ENCODE measurements at places on chromosomes 2 and 18.

DNA sequence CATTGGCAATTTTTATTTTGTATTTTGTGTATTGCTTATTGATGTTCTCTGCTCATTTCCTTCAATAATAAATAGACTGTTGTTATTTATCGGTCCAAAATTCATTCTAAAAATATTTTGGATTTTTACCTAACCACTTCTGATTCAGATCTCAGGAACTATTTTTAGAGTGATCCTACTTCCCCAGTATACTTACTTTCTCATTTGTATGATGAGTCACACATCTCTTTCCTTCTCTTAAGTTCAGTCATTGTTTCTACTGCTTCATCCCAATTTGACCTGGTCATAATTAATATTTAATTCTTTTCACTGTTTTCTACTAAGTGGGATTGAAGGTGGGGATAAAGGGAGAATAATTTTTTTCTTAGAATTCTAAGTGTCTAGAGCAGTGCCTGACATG, 75.1 kb downstream of the AGPS start:
- no peak for DNase-seq

GRCh38 chr2:13252615-13253014, 535.9 kb downstream of the TRIB2 start:
- no peak for DNase-seq

DNA sequence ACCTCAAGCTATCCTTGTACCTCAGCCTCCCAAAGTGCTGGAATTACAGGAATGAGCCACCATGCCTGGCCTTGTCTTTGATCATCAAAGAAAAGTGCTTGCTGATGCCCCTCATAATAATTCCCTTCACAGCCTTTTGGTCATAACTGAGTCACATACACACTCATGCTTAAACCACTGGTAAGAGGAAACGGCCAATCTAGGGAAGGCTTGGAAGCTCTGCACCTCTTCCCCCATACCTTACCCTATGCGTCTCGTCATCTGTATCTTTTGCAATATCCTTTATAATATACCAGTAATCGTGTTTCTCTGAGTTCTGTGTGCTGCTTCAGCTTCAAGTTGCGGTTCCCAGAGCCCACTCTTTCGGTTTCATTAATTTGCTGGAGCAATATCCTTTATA, 4.8 kb upstream of the RNF138 start:
- no peak for DNase-seq

- no peak for DNase-seq
These were observed 176.3 kb downstream of the AGPS start for GRCh38 chr2:177568893-177569292.

DNA sequence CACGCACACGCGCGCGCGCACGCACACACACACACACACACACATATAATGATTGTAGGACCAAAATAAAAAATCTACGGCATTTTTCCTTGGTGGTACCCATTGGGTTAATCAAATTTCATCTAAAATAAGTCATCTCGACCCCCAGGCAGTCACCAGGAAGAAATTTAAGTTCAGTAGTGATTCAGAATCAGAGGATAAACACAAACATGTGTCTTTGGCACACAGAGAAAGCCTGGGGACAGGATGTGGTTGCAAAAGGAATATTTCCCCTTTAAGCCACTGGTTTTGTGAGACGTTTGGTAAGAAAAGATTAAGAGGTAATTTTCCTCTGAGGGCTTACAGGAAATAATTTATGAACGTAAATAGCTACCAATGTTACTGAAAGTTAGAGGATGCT, 171.6 kb upstream of the PIEZO2 start:
- no peak for DNase-seq

DNA sequence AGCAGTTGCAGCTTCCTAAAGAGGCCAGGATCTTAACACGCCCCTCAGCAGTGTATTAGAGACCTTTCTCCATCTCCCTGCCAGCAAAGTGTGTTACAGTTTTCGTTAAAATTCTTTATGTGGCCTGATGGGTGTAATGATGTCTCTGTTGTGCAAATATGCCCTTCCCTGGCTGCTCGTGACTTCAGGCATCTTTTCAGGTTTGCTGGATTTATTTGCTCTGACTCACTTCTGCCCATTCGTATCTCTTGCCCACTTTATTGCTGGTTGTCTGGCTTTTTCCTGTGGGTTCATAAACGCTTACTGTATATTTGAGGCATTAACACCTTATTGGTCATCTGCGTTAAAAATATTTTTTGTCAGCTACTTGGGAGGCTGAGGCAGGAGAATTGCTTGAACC, 134.5 kb downstream of the ASB1 start:
- DNase-seq, result no peak

DNA sequence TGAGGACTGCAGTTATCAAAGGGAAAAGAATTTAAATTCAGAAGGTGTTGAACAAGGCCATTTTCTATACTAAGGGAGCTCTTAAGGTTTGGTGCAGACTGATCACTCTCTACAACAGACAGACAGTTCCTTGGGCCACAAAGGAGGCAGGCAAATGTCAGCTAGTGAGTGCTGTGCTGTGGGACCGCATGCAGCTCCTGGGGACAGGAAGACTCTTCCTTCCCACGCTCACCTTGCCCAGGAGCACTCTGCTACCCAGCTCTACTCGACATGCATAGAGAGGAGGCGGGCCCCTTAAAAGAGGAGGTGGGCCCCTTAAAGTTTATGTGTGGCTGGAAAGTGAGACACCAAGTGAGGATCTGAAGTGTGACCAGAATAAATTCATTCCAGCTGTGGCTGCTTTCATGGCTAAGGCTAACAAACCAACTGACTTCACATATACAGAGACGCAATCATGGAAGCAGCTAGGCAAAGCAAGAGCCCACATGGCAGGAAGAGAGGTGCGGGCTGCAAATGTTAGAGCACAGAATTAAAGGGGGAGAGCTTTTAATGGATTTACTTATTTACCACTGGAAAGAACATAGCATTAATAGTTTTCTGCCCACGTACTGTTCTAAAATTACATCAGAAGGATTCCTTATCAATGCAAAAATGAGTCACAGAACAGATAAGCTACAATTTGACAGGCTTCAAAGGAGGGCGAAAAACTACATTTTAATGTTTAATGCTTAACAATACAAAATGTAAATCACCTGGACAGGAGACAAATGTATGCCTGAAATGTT, 101.4 kb upstream of the RNU4ATAC start:
- no peak for DNase-seq

- no peak for DNase-seq
These were observed 52.6 kb upstream of the SMAD2 start for GRCh38 chr18:47983055-47983454.

All from adrenal gland (tissue), 19 donors.